ENCODE measurements at places on chromosomes 7 and 10.

GRCh38 chr10:43595739-43596298 is 10.4 kb upstream of the ZNF485 start:
- no peak for DNase-seq

DNA sequence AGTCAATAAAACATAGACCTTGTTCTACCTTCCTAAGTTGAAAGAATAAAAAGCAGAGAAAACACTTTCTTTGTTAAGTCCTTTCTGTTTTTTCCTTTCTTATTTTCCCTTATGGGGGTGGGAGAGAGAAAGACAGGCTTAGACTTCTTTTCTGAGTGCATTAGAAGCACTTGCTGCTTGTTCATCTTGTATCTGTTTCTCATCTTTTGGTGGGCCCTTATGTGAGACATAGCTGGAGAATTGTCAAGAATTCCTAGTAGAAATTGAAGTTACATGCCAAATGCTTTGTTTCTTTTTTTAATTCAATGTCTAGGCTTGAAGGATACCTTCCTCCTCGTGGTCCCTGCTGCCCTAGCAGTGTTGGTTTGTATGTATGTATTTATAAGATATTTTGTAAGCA is 6.7 kb downstream of the EIF4EBP2 start:
- DNase-seq, result no peak

DNA sequence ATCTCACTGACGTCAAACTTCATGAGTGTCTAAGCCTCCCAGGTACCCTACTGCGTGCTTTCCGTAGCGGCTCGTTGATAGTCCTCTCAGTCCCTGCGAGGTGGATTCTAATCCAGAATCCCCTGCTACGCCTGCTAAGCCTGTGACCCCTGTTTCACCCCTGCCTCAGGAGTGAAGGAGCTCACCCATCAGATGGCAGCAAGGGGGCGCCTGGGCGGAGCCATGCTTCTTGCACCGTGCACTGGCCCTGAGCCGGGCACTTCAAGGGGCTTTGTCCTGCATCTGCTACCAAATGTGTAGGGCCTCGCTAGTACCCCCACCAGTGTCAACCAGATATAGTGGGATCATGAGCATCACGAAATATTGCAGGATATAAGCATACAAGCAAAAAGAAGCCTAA is 918 bp upstream of the STRA8 start:
- DNase-seq, result no peak

DNA sequence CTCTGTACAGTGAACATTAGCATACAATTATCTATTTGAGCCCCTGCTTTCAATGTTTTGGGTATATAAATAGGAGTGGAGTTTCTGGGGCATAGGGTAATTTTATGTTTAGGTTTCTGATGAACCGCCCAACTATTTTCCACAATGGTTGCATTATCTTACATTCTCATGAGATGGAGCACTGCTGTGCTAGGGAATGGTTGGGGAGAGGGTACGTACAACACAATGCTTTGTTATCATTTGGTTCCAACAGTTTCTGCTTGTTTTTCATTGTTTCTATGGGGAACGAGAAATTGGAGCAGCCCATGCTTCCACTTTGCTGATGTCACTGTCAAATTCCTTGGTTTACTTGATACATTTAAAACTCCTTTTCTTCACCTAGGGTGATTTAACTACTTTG is 1115.3 kb downstream of the REEP3 start:
- DNase-seq, result no peak

GRCh38 chr7:107593025-107593410 is 13.0 kb downstream of the BCAP29 start:
- DNase-seq, result no peak

DNA sequence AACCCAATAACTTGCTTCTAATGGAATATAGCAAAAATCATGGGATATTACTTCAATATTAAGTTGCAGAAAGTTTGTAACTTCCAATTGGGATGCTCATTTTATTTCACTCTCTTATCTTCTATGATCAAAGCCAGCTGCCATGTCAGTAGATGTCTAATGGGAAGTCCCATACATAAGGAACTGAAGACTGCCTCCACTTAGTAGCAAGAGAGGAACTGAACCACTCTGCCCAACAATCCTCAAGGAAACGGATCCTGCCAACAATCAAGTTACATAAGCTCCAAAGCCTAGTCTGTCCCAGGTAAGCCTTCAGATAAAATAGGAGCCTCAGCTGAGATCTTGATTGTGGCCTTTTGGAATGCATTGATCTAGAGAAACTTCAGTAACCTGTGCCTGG is 431.5 kb upstream of the PCDH15 start:
- no peak for DNase-seq

GRCh38 chr7:44377681-44378421 is 52.5 kb upstream of the CAMK2B start:
- no peak for DNase-seq

- DNase-seq, result no peak
Observed at GRCh38 chr10:80552151-80552646, 14.5 kb downstream of the SH2D4B start.
